ENCODE measurements at places on chromosomes 7 and 10. TPM values are rescaled to one million over a fixed set of nuclear protein-coding genes. Genes with fewer than 3 reads are reported as not detected.
A peak's percentile ranks its signal among the peaks of the same experiment; 100 is the strongest.

GRCh38 chr7:3880228-3880987 lies 579.4 kb downstream of the SDK1 start:
- no peak for DNase-seq

GRCh38 chr7:117587931-117588330 lies 108.1 kb downstream of the CFTR start:
- DNase-seq, result no peak

- no peak for DNase-seq
Observed at GRCh38 chr7:50782375-50783208, at the start of gene GRB10. GRB10 (minus strand) TSS chr7:50782896; CDS start chr7:50732322, 50,574 bp downstream.

- DNase-seq, result no peak
Observed at GRCh38 chr7:26636808-26637207, 227.6 kb downstream of the SKAP2 start.

DNA sequence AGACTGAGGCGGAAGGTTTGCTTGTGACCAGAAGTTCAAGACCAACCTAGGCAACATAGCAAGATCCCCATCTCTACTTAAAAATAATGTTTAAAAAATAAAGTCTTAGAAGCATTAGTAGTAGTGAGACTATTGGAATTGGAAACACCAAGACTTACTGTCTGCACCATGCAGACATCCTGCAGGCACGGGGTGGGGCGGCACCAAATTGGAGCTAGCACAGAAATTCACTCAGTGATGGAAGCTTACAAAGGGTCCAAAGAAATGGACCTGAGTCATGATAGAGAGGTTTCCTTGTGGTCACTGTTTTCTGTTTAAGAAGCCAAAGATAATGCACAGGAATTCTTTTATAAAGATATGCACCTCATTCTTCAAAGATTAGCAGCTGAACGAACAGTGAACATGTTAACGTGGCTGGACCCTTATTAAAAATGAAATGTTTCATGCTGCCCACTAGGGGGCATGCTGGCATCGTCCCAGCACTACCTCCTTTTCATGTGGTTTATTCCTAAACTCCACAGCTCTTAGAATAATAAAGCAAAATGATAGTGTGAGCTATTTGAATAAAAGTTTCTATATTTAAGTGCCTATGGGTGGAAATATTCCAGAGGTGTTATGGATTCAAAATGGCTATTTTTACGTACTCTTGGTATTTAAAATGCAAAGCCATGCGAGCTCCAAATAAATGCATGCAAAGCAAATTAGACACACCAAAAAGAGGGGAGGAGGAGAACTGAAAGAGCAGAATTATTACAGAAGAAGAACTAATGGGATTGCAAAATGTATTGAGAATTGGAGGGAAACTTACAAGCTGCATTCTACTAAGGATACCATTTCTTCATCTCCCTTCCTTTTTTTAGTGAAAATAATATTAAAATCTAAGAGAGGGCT lies 28.6 kb downstream of the PDSS1 start:
- DNase-seq, result peak; percentile 51

- DNase-seq, result peak; percentile 52
Observed at GRCh38 chr7:131106681-131107336, 220.9 kb upstream of the MKLN1 start.

GRCh38 chr10:62671104-62671503 lies 133.4 kb upstream of the ADO start:
- DNase-seq, result no peak

- no peak for DNase-seq
Observed at GRCh38 chr10:33025039-33025438, 67.0 kb upstream of the ITGB1 start.

GRCh38 chr7:45511721-45512597 lies 62.2 kb upstream of the ADCY1 start:
- DNase-seq, result no peak

DNA sequence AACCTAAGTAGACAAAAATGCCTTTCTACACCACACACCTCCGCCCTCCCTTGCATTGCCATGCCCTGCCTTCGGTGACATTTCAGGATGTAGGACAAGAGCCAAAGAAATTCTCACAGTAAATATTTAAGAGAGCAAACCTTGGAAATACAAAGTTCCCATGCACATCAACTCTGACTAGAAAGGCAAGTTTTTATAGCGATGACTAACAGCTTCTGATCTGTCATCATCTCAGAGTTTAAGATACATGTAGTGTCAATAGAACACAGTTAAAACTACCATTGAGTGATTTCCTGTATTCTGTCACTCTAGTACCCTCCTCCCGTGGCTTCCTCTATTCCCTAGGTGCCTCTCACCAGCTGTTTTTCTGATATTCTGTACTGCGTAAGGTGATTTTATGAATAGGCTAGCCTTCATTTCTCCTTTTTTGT lies 20.7 kb downstream of the SLC16A9 start:
- no peak for DNase-seq

DNA sequence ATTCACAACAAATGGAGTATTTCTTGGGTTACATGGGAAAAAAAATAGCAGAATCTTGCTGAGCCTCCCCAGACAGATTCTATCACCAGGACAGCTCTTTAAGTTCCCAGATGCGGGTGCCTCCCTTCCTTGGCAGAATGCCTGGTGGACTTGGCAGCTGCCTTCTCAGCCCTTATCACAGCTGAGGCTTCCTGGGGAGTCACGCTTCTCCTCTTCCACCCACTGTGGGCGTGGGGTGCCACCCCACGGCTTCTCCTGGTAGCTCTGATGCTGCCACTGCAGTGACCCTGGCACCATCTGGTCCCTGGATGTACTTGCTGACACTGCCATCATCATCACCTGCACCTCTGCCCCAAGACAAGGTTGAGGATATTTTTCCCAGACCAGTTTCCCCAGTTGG lies 16.2 kb upstream of the NME8 start:
- DNase-seq, result peak; percentile 23

DNA sequence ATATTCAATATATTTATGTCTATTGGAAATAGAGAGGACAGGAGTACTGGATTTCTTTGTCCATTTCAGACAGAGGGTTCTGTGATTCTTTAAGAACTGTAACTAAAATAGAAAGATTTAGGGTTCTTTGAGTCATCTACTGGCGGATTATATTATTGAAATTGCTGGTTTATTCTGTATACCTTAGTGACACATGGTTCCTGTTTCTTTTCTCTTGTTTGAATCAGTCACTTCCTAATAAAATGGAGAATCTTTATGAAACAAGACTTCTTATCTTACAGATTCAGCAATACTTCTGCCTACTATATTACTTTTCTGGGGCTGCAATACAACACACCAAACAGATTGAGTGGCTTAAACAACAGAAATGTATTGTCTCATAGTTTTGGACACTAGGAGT lies 20.8 kb upstream of the ZNF800 start:
- DNase-seq, result no peak

- peak; percentile 59 for DNase-seq
Observed at GRCh38 chr7:128405471-128406313, 4.1 kb downstream of the IMPDH1 start.

GRCh38 chr7:117777335-117778142 lies 95.7 kb downstream of the CTTNBP2 start:
- no peak for DNase-seq

- no peak for DNase-seq
Observed at GRCh38 chr7:67493366-67493765, 496.7 kb downstream of the TYW1 start.

GRCh38 chr7:140581411-140581810 lies 59.2 kb downstream of the DENND2A start:
- DNase-seq, result no peak

- DNase-seq, result no peak
Observed at GRCh38 chr10:78212786-78213175, 179.1 kb downstream of the RPS24 start.

GRCh38 chr7:134301592-134301991 lies 15.1 kb downstream of the SLC35B4 start:
- no peak for DNase-seq

GRCh38 chr10:24989867-24990266 lies 26.1 kb downstream of the ENKUR start:
- no peak for DNase-seq

- no peak for DNase-seq
Observed at GRCh38 chr10:52609071-52609470, 163.5 kb downstream of the MBL2 start.

DNA sequence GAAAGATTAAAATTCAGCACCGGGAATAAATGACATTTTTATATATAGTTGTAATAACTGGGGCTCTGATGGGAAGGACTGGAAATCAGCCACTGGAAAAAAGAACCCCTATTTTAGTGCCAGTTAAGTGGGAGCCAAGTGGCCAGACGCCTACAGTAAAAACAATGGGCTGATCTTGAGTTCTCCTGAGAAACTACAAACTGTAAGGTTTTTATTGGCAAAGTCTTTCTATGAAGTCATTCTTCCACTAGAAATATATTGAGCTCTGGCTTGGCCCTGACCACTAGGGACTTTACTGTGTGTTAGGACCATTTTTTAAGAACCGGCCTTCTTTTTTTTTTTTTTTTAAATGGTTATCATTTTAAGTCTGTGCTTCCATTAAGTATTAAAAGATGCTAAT lies 79.6 kb downstream of the ZNF22 start:
- no peak for DNase-seq

DNA sequence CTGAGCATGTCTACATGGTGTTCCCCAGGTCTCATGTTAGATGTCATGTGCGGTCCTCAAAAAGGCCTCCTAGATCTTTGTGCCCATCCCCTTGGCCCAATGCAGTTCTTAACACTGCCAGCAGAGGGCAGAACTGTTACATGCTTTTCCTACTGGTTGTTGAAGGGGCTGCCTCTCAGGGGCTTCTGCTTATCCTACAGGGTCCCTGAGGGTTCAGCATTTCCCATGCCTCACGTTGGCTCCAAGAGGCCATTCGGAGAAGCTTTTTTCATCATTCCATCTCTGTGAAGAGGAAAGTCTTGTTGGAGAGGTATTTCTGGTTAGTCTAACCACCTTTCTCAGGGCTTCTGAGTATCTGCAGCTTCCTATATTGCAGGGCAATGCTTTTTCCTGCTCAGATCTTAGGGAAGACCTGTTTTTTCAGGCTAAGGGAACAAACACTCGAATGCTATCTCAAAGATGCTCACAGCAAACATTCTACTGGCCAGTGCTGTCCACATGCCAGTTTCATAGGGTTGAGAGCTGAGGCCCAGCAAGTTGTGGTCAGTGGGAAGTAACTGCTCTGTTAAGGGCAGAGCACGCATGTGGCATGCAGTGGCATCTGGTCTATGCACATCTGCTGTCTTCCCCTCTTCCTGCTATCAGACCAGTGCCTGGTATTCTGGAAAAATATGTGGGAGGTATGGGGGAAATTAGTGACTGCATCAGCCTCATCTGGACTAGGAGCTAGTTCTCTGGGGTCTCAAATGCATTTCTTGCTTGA lies 31.5 kb downstream of the MBL2 start:
- peak; percentile 55 for DNase-seq

The SLC13A1 gene
- not detected for total RNA-seq

The PNLIPRP3 gene
- total RNA-seq, result not detected

The DPYSL4 gene
- 14.1 TPM for total RNA-seq

The AMPH gene
- total RNA-seq, result 0.07 TPM

The ANKRD30A gene
- total RNA-seq, result not detected

The SYCE1 gene
- total RNA-seq, result not detected

Data from activated naive CD4-positive, alpha-beta T cell treated with anti-CD3 and anti-CD28 coated beads for 36 hours (primary cell).